Anterior cingulate cortex (tissue), 58 donors: ENCODE measurements at places on chromosomes 6 and 20.

DNA sequence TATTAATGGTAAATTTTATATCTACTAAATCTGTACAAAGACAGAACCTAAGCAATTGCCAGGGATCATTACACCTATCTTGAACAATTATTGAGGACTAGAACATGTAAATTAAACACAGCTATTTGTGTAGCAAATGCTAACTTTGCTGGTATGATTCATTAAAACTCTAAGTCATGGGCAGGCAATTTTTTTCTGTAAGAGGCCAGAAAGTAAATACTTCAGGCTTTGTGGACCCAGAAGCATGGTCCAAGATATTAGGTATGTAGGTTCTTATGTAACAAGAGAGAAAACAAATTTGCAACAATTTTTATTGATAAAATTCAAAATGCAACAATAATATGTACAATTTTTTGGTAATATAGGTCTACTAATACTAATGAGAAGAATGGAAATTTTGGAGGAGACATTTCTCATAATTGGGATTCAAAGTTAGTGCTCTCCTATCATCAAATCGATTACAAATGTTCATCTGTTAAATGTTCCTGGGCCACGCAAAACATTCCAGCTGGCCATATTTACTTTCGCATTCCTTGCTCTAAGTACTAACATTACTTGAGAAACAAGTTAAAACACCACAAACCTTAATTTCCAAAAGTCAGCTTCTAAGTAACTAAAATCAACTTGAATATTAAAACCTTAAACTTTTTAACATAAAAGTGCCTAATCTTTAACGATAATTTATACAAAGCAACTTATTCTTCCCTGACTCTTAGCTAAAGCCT, 4.3 kb downstream of the TMEM30A start:
- no peak for DNase-seq

DNA sequence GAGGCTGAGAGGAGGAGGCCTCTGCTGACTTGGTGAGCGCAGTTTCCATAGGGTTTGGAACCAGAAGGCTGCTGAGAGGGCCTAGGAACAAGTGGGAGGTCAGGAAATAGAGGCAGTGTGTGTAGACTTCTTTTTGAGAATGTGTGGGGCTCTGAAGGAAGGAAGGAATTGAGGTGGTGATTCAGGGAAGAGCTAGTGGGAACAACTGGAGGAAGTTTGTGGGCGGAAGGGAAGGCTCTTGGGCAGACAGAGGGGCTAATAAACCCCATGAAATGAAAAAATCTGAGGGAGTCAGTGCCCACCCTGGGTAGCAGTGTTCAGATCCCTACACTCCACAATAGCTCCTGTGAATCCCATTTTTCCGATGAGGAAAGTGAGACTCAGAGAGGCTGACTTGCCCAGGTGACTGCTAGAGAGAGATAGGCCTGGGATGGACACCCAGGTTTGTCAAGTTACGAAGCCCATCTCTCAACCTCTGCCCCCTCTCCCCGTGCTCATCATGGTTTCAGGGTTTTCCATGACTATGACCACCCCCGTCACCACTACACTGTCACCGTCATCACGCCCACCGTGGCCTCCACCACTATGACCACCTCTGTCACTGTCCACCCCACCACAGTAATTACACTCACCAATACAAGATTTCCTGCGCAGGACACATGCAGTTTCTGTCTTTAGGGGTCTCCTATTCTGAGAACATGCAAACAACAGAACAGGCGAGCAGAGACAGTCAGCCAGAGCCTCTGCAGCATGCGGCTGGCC, 106.4 kb downstream of the MRPL14 start:
- DNase-seq = no peak

GRCh38 chr6:49570474-49571079, 20.1 kb downstream of the C6orf141 start:
- DNase-seq = no peak

DNA sequence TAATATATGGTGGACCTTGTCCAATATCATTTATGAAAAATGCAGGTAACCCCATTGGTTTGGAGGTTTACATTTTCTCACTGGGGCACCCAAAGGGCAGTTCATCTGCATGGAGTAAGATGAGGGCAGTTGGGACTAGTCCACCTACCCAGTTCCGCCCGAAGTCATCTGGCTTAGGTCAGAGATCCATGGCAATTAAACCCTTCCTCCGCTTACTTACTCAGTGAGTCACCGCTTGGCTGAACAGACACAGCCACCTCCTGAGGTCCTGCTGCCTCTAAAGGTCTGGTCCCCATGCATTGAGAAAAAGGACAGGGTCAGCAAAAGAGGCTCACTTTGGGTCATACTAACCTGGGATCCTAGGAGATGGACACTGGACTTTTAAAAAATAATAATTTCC, 102.9 kb upstream of the PRL start:
- no peak for DNase-seq

DNA sequence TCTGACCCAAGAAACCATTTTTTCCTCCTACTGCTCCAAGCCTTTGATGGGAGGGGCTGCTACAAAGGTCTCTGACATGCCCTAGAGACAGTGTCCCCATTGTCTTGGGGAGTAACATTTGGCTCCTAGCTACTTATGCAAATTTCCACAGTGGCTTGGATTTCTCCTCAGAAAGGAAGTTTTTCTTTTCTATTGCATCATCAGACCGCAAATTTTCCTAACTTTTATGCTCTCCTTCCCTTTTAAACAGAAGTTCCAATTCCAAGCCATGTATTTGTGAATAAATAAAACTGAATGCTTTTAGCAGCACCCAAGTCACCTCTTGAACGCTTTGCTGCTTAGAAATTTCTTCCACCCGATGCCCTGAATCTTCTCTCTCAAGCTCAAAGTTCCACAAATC, 51.0 kb downstream of the SLC22A2 start:
- DNase-seq = no peak

GRCh38 chr6:17012421-17013225, 89.2 kb upstream of the STMND1 start:
- DNase-seq = no peak

DNA sequence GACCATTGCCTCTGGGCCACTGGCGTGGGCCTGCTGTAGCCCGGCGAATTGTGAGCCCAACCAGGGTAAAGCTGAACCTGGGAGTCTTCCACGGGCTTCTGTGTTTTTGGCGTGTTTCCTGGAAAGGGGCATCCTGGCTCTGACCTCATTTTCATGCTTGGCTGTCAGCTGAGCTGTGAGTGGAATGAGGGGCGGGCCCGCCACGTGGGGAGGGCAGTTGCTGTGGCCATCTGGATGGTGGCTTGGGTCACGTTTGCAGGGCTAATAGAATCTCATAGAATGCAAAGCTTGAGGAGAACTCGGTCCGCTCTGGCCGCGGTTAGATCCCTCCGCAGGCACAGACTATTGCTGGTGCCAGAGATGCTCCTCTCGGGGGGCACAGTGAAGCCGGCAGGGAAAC, 263.0 kb downstream of the SMOC2 start:
- DNase-seq = no peak

GRCh38 chr6:72579865-72580264, 42.0 kb upstream of the KCNQ5 start:
- no peak for DNase-seq

GRCh38 chr6:30818391-30818841, 65.9 kb upstream of the DDR1 start:
- DNase-seq = no peak

GRCh38 chr20:45983279-45983743, 11.3 kb upstream of the ZNF335 start:
- no peak for DNase-seq

- no peak for DNase-seq
These were observed 104.7 kb upstream of the IFNGR1 start for GRCh38 chr6:137323860-137324259.

DNA sequence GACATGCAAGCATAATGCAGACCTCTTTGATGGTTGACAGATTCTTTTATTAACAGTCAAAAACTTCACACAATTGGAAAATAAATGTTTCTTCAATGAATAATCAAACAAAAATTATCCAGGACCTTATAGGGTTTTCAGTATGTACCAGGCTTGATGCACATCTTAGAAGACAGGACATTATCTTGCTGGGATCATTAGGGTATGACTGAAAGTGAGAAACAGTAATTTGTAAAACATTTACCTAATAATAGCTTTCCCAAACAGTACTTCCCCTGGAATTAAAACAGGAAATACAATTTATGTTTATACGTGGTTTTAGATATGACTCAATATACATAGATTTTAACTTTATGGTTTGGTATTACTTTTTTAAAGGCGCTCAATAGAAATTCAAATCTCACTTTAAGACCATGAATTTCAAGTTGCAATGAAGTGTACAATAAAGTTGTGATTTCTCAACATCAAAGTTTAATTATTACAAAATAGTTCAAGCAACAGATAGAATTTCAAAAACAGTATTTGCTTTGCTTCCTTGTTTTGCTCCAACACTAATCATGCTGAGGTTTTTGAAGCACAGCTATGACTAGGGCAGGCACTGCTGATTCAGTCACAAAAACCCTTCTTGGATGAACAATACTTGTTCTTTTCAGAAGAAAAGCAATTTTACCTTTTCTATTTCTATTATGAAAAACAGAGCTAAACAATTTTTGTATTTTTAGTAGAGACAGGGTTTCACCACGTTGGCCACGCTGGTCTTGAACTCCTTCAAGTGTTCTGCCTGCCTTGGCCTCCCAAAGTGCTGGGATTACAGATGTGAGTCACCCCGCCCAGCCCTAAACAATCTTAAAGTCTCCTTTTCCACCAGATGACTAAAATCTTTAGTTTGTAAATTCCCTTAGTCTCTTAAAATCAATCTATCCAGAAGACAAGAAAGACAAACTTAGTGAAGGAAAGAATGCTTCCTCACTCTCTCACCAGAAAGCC, 13.7 kb downstream of the SOD2 start:
- no peak for DNase-seq

DNA sequence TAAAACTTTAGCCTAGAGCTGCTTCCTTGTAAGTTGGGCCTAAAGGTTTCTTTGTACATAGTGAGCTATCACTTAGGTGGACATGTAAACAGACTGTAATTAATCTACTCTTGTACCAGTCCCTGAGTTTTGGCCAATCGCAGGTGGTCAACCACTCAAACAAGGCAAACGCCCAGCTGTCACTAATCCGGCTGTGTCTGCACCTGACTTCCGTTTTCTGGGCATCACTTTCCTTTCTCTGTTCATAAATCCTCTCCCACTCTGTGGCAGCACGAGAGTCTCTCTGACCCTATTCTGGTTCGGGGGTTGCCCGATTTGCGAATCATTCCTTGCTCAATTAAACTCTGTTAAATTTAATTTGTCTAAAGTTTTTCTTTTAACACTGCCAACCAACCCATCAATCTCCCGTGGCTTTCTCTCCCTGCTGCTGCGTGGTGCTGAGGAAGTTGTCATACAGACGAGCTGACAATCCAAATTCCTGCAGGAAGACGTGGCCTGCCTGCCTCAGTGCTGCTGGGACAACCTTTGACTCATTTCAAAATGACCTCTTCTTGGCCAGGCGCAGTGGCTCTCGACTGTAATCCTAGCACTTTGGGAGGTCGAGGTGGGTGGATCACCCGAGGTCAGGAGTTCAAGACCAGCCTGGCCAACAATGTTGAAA, 206.3 kb downstream of the QKI start:
- no peak for DNase-seq

GRCh38 chr6:98927534-98927933, 20.2 kb downstream of the FBXL4 start:
- no peak for DNase-seq

DNA sequence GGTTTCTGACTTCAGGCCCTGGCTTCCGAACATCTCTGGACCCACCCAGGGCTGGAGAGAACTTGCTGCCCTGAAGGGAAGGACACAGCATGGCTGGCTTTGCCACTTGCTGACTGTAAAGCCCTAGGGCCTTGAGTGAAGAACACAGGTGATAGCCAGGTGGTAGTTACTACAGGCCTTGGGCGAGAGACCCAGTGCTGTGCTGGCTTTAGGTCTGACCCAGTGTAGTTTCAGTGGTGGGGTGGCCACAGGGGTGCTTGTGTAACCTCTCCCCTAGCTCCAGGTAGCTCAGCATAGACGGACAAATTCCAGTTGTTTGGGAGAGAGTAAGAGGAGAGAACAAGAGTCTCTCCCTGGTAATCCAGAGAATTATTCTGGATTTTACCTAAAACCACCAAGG, 27.1 kb downstream of the NCOA6 start:
- no peak for DNase-seq

DNA sequence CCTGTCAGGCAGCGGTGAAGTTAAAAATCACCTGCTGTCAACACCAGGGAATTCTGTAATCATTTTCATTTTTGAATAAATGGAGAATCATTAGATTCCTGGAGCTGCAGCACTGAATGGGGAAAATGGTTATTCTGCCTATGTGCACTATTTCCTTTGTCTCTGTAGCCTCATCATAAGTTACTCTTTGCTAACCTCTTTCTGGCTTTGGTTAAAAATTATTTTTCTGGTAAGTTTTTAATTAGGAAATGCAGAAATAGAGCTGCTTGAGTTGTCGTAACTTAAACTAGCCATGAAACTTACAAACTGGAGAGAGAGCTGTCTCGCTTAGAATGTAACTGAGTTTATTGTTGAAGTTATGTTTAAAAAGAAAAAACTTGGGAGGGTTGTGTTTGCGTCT, 28.8 kb downstream of the ZFAND3 start:
- DNase-seq = no peak

DNA sequence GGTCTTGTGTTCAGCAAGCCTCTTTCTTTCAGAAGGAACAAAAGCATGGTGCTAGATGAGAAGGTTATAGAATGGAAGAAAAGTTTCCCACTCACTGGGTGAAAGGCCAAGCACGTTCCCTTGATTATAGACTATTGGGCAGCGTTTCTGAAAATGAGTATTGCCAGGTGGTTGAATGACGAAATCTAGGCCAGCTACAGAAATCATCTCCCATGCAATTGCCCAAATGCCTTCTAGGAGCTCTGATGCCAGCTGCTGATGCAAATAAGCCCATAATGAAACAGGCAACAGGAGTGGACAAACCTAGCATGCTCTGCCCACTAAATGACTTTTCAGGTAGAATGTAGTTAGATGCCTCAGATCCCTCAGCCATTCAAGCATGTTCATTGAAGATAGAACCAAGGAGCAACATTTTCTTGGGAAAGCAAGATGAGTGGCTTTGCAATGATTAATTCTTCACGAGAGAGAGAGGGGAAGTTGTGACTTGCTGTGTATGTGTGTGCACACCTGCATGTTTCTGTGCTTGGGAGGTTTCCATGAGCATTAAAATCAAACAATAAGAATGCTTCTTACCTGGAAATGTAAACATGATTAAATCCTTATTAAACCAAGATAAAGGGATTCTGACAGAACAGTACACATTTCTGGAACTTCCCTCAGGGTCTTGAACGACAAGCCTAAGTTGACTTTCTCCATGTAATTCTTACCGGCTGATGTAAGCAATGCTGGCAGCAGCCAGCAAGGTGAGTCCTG, 43.6 kb downstream of the ADTRP start:
- DNase-seq = no peak

- no peak for DNase-seq
These were observed 1.7 kb downstream of the NR2E1 start for GRCh38 chr6:108167449-108168089.

GRCh38 chr6:79544299-79544927, 7.2 kb upstream of the LCA5 start:
- no peak for DNase-seq
